ENCODE measurements at places on chromosomes 6 and 20.

- no peak for DNase-seq
These were observed 174.9 kb upstream of the C6orf118 start for GRCh38 chr6:165484178-165484889.

DNA sequence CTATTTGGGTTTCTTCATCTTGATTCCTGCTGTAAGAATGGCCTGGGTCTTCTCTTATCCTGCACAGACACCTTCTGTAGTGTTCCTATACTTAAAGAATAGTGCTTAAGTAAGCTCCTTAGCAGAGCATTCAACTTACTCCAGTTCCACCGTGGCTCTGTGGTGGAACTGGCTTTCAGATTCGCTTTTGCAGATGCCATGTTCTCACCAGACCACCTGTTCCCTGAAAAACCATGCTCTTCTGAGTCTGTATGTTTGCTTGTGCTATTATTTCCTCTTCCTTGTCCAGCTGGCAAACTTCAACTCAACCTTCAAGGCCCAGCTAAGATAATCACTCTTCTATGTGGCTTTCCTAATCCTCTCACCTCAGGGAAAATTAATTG, 4.9 kb downstream of the ELMO2 start:
- DNase-seq, result no peak

DNA sequence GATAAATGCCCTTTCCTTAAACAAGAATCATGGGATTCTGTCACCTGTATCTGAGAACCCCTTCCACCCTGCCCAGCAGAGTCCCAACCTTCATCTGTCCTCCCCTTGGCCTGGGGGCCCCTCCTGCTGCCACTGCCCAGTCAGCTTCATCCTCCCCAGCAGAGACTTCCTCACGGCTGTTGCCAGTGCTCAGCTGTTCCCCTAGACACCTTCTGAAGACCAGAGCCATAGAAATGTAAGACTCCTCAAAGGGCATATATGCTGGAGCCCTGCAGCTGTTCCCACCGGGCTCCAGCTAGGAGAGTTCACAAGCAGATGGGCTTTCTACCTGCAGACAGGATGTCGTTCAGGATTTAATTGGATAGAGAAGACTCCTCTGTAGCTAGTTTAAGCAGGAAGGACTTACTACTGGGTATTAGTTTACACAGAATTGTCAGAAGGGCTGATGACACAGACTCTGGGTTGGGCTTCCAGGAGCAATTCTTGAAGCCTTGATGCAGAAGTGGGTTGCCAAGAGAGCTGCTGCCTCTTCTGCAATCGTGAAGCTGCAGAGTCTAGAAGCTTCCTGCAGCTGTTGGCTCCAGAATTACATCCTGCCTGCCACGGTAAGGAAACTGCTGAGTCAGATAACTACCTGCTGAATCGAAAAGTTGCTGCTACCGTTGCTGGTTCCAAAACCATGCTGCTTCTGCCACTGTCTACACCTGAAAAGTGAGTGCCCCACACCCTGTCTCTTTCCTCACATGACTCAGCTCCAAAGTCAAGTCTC, 57.1 kb upstream of the MLN start:
- DNase-seq, result no peak

GRCh38 chr6:165266621-165267020, 42.8 kb downstream of the C6orf118 start:
- DNase-seq, result no peak

- DNase-seq, result no peak
These were observed 207.8 kb upstream of the FOXQ1 start for GRCh38 chr6:1103945-1104623.

DNA sequence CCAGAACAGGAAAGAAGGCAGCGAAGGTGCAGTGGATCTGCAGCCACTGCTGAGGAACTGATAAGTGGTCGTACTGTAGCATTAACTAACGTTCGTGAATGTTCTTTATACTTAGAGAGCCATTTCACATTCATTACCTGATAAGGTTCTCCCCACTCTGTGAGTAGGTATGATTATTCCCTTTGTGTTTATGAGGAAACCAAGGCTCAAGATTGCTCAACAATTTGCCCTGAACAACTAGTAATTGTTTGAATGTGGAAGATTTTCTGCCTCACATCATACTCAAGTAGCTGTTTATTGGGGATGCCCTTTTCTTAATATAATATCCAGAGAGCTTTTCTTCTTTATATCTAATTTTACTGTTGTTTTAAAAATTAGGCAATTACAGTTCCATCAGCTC, 24.9 kb upstream of the ELOVL5 start:
- no peak for DNase-seq

- DNase-seq, result peak; percentile 68
These were observed 19.7 kb downstream of the HLA-DOB start for GRCh38 chr6:32796848-32797776.

DNA sequence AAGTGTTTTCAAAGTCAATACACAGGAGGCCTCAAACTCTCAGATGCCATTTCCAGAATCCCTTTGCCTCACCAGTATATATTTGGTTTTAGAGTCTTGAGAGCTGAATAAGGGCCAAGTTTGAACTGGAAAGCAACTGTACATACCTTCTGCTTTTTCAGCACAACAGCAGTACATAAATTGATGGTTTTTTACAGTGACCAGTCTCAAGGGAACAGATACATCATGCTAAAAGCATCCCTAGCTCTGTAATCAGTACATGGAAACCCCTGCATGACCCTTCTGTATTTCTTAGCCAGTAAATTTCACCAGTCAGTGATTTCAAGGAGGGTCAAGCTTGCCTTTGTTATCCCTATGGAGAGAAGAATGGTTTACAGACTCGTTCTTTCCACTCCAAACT, 40.6 kb upstream of the ECHDC1 start:
- no peak for DNase-seq

GRCh38 chr6:153758516-153758915, 280.5 kb upstream of the OPRM1 start:
- no peak for DNase-seq

DNA sequence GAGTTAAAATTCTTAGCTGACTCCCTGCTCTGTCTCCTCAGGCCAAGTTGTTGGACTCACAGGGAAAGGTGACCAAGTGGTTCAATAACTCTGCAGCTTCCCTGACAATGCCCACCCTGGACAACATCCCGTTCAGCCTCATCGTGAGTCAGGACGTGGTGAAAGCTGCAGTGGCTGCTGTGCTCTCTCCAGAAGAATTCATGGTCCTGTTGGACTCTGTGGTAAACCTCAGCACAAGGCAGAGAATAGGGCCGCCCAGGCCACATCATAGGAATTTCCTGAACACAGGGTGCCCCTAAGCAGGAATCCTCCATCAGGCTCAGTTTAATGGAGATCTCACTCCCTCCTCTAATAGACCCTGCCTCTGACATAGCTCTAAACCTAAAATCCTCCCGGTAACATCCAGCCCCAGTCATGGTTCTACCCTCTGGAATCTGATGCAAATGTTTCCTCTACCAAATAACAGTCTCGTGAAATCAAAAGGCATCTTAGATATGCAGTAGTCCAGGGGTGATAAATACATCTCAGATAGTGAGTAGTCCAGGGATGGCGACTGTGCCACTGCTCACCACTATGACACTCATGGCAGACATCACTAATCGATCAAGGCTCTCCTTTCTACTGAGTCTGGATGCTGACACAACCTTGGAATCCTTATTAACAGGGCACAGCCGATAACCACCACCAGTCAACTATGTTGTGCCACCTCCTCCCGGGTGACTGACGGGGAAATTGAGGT, 18.3 kb downstream of the BPIFB1 start:
- DNase-seq, result peak; percentile 38

- DNase-seq, result peak; percentile 75
These were observed 296 bp downstream of the ADNP start for GRCh38 chr20:50930976-50931305.

DNA sequence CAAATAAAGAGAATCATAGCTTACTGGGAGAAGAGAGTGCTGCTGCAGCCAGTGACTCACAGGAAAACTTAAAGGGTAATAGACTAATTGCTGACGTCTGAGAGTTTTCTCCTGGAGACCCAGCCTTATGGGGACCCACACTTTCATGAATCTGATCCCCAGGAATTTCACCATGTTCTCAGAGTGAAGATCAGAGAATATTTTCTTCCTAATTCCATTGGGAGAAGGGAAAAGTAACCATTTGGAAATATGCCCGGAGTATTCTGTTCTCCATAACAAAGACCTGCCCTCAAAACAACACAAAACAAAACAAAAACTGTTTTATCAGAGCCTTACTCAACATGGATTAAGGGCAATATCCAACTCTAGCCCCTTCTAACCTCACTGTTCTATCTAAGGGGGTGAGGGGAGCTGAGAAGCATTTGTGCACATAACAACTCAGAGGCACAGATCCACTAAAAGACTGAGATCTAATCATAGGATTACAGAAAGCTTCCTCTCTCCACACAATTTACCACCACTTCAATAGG, 168.2 kb upstream of the SSTR4 start:
- no peak for DNase-seq

- DNase-seq, result no peak
These were observed 1.7 kb upstream of the SLC22A2 start for GRCh38 chr6:160260367-160260766.

DNA sequence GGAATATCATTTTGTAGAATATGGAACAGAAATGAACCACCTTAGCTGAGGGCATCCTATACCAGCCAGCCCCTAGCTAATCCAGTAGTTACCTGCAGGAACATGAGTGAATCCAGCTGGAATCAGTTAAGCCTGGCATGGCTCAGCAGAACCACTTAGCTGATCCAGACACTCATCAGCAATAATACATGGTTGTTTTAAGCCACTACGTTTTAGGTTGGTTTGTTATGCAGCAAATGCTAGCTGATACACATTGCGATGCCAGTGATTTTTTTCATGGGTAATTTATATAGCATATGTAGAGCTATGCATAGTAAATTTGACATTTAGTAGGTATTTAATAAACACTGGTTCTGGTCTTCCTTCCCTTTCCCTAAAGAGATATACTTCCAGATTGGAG, 201.9 kb upstream of the JAG1 start:
- DNase-seq, result no peak

DNA sequence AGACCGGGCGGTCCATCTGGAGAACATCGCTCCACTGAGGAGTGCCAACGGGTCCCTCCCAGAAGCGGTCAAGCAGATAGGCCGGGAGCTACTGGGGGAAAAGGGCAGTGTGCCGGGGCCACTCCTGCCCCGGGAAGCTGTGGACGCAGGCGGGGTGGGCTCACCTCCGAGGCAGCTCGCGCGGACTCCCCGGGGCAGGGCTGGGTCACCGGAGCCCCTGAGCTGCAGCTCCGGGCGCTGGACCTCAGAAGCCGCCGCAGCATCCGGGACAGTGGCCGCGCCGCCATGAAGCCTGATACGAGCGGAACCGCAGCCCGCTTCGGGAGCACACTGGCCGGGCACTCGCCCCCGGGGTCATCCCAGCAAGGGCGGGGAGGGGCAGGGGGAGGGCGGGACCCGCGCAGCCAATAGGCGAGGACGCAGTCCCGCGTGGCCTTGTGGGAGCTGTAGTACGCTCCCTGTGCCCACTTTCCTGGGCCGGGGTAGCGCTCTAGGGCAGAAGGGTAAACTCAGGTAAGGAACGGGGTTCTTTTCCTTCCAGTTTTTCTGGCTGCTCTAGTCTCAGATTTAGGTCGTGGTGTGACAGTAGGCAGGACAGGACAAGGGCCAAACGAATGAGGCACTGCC, at the start of gene MOCS1:
TSS of gene MOCS1 (minus strand) at position 332 of the 627 bp plus-strand sequence. CDS start at position 287, 45 bp downstream.
- peak; percentile 93 for DNase-seq

- DNase-seq, result no peak
These were observed 16.4 kb upstream of the UQCC2 start for GRCh38 chr6:33727932-33728331.

- DNase-seq, result peak; percentile 76
These were observed 67.8 kb downstream of the RNF182 start for GRCh38 chr6:13992417-13993055.

GRCh38 chr6:43717822-43718221, 30.2 kb upstream of the MRPS18A start:
- DNase-seq, result no peak

DNA sequence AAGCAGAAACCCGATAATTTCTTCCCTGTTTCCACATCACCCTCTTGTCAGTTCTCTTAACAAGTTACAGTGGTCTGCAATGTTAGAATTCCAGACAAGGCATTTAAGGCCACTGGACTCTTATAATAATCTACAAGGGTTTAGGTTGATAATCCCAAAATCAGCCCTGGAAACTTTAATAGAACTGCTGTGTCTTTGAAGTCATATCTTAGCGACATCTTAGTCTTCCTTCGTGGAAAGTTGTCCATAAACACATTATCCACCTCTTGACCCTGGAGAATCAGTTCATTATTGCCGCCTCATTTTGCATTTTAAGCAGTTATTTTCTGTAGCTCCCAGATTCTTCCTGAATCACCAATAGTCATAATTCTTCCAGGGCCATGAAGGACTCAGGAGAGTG, 108.6 kb upstream of the PLCB4 start:
- no peak for DNase-seq

DNA sequence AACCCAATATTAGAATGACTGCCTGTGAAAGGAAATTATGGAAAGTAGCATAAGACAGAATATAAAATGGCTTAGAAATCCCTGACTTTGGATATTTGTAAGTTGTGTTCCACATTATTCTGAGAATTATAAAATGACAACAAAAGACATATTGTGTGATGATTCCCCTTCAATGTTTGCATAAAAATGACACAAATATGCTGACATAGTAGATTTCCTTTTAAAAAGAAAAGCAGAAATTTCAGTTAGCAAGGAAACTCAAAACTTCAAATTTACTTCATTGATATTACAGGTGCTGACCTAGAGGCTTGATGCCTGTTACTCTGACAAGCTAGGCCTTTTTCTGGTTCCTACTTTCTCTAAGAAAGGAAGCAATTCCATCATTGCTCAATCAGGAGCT, 816.9 kb upstream of the HS3ST5 start:
- no peak for DNase-seq

DNA sequence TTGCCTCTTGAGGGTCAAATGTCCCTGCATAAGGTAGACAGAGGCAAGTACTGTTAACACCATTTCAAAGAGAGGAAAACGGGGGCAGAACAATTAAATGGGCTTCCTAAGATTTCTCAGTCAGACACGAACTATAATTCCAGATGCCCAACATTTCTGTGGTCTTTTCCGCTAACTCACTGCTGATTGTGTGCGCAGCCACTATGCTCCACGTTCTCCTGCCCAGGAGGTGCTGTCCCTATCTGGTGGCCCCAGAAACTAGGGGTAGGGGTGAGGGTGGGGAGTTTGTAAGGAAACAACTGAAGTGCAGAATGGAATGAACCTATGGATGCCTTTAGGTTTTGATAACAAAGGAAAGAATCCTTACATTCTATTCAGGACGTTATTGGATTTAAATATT, 86.1 kb upstream of the BACH2 start:
- peak; percentile 38 for DNase-seq

DNA sequence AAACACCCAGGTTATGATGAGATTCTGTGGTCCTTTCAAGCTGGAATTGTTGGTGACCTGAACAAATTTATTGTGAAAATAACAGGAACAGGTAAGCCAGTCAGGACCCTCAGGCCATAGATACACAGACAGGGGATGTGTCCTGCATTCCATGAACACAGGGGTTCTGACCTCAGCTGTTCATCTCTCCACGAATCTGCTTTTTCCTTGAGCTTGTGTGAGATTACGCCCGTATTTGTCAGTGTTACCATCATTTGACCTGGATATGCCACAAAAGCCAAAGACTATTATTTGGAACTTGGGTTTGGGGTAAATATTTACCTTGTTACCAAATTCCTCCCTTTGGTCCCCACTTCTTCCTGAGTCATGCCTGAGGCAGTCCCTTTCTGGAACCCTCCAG, 288.9 kb downstream of the PREX1 start:
- DNase-seq, result no peak

GRCh38 chr20:48814633-48815032, 13.2 kb downstream of the PREX1 start:
- DNase-seq, result no peak

Data from K562 (cell line).